ENCODE measurements at places on chromosomes 5 and 9.
A peak's percentile ranks its signal among the peaks of the same experiment; 100 is the strongest.

DNA sequence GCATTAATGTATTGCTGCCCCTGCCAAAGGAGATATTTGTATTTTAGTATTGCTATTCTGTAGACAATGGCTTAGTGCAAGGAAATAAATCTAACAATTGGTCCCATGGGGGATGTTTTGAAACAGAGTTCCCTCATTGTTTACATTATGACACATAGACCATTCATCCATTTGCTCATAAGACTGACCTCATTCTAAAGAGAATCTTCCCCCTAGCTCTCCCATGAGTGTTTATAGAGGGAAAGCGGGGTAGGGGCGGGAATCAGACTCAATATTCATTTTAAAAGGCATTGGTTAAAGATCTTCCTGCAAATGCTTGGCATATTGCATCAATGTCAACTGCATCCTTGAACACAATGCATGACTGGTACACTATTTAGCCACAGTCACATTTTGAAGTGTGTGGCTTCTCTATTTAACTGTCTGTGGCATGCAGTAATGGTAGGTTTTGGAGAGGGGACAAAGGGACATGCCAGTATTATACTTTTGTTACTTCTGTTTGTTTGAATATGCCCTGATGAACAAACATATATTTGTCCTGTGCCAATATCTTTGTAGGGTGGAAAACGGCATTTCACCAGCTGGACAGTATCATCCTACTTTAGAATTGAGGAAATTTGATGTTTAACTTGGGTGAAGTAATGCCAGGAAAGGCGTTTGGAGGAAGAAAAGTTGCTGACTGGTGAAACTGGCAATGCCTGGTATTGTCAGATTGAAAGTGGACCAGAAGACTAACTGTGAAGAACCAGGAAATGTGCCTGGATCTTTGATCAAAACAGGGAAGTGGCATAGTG is 84.1 kb upstream of the MEGF10 start:
- DNase-seq: no peak

DNA sequence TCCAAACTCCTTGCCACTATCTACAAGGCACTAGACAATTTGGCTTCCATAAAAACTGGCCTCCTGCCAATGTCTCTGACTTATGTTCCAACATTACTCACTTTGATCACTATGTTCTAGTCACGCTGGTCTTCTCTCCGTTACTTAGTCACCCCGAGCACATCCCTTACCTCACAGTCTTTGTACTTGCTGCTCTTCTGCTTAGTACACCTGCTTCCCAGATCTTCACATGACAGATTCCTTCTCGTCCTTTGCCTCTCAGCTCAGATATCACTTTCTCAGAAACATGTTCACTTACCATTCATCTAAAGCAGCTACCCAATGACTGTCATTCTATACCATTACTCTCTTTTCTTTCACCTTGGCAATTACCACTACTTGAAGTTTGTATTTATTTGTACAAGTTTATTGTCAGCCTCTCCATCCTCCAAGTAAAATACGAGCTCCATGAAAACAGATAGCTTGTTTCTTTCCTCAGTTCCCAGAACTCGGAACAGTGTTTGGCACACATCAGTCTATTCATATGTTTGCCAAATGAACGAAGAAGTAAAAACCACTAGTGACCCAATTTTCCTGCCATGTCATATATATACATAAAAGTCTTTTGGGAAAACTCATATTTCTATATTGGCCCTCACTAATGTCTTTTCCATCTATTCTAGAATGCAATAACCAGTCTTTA is 5.9 kb upstream of the SLC22A5 start:
- peak; percentile 84 for DNase-seq

DNA sequence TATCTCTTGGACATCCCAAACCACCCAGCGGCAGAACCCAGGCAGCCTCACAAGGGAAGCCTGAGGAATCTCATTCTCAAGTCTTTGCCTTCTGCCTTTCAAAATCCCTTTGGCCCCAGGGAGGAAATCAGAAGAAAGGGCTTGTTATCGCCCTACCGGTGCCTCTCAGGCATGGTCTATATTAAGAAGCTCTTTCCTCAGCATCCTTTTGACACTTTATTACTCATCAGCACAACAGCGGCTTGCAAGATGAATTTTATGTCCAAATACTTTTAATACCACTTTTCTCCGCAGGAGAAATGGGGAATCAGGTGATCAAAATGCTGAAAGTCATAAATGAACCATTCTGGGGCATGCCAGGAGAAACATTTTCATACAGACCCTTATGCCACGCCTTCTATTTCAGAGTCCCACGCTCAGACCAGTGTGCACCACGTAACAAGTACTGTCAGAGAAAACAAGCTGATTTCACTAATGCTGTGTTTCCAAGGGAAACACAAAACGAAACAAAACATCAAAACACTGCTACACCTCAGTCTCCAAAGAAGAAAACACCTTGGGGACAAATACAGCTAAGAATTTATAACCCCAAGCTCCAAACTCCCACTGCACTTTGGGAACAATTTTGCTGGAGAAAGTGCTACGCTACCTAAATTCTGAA is 30.0 kb downstream of the RAPGEF1 start:
- no peak for DNase-seq

DNA sequence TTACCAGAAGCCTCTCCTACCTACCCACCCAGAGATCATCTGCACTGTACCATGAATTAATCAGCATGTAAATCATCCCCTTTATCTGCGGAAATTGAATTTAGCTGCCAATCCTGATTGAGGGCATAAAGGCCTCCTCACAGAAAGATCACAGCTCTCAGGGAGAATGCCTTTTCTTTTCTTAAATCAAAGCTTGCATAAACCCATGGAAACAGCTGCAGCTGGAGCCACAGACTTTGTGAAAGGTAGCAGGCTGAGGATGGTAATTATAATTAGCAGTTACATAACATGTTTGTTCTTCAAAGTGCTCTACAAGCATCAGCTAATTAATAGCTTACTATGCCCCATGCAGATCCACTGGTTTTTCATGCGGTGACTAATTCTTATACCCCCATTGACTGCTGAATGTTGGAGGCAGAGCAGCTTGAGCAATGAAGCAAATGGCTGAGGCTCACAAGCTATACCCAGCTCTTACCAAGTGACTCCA is 54.6 kb downstream of the SUSD1 start:
- DNase-seq: no peak

DNA sequence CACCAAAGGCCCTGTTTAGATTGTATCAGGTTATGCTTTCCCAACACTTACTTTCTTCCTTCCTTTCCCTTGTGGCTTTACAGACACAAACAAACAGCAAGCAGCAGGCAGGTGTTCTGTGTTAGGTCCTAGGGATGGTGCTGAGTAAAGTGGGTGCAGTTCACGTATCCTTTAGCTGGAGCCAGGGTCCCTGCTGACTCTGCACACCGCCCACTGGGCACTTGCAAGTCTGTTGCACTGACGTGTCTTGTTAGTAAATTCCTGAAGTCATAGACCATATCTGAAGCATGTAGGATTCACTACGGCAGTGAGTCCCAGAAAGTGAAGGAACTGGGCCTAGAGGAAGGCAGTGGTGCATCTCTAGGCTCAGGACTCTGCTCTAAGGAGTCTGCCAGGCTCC is 96.5 kb downstream of the DAPK1 start:
- DNase-seq: no peak

DNA sequence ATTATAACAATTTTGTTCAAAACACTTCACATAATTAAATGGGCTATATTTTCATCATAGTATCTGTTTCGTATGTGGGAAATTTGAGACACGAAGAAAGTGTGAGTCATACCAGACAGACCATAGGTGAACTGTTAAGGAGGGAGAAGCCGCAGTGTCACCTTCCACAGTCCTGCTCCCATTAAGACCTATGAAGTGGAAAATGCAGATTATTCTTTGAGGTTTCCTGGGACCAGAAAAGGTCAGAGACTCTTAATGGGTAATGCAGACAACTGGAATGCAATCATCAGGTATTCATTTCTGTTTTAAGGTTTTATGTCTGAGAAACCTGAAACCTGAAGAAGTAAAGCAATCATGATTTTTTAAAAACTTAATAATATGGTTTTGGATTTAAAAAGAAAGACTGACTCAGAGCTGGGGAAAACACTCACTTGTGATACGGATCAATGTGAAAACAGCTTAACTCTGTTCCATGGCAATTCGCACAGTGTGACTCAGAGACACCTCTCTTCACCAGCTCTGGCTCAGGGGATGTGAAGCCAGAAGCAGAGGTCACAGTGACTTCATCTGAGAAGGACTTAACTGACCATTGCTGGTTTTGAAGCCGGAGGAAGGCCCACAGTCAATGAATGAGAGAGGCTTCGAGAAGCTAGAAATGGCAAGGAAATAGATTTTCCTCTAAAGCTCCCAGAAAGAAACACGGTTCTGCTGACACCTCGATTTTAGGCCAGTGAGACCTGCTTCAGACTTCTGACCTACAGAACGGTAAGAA is 17.2 kb upstream of the GCNT1 start:
- DNase-seq: no peak

DNA sequence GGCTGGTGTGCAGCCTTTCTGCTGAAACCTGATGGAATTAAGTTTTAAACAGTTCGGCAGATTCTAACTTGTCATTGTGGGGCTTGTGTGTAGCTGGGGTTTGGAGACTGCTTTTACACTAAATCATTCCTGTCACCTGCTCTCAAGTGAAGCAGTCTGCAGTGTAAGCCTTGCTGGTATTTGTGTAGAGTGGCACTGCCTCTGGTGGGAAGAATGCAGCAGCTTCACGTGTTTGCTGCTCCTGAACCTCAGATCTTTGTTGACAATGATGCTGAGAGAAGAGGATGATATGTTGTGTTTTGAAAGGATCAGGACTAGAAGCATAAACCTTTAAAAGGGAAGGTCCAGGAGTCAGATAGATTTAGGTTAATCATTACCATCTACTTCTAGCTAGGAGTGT is 88.1 kb downstream of the KDM4C start:
- DNase-seq: no peak
